ENCODE measurements at places on chromosomes 12 and 14.

GRCh38 chr12:63037746-63038712 is 103.1 kb upstream of the PPM1H start:
- no peak for DNase-seq

- no peak for DNase-seq
These were observed 201.2 kb downstream of the DPF3 start for GRCh38 chr14:72692696-72693095.

- DNase-seq: no peak
These were observed 9.9 kb downstream of the UBC start for GRCh38 chr12:124904306-124905098.

DNA sequence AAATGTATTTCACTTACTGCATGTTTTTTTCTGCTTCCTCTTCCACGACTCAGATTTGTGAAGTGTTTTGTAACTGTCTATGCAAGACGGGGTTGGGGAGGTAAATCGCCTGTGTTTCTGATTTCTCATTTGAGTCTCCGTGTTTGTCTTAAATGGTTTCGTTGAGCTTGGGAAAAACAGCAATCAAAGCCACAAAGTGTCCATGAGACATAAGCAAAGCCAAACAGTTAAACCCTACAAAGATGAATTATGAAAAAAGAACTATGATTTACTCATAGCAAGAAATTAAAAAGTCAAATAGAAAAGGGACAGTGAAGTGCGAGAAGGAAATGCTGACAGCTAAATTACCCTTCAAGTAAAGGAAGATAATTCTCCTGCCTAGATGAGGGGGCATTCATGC is 164.3 kb upstream of the TMPO start:
- no peak for DNase-seq

GRCh38 chr14:66237741-66238140 is 248.4 kb upstream of the CCDC196 start:
- DNase-seq: no peak

- DNase-seq: no peak
These were observed 1.1 kb downstream of the BCAT1 start for GRCh38 chr12:24947541-24948419.

DNA sequence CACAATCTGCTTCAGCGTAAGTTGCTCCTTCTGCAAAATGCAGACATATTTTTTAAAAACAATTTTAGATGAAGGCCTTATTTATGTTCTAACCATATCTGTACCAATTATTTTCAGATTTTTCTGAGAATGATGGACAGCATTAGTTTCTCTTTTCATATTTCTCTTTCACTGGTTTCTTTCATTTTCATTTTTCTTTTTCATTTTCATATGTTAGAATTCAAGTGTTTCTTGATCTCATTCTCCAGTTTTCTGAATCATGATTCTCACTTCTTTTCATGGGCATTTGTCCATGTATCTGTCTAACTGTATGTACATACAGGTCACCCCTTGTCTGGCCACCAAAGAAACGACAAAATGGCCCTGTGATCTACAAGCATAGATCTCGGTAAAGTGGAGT is 346.6 kb downstream of the NAV3 start:
- no peak for DNase-seq

- DNase-seq: no peak
These were observed 54.2 kb downstream of the CKAP4 start for GRCh38 chr12:106193394-106194215.

DNA sequence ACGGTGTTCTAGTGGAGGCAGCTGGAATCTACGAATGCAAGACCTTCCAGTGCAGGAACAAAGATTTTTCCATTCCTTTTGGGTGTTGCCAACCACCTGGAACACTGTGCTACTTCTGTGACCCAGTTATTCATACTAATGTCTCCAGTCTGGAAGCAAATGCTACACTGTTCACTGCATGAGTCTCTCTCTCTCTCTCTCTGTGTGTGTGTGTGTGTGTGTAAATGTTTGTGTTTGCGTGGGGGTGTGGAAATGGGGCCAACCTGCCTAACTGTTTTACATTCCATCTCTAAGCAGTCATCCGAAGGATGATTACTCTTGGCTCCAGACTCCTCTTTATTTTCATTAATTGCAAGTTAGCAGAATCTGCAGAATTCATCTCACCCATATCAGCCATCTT is 29.9 kb upstream of the YBX3 start:
- no peak for DNase-seq

- no peak for DNase-seq
These were observed 17.0 kb downstream of the FGD6 start for GRCh38 chr12:95200128-95200894.

DNA sequence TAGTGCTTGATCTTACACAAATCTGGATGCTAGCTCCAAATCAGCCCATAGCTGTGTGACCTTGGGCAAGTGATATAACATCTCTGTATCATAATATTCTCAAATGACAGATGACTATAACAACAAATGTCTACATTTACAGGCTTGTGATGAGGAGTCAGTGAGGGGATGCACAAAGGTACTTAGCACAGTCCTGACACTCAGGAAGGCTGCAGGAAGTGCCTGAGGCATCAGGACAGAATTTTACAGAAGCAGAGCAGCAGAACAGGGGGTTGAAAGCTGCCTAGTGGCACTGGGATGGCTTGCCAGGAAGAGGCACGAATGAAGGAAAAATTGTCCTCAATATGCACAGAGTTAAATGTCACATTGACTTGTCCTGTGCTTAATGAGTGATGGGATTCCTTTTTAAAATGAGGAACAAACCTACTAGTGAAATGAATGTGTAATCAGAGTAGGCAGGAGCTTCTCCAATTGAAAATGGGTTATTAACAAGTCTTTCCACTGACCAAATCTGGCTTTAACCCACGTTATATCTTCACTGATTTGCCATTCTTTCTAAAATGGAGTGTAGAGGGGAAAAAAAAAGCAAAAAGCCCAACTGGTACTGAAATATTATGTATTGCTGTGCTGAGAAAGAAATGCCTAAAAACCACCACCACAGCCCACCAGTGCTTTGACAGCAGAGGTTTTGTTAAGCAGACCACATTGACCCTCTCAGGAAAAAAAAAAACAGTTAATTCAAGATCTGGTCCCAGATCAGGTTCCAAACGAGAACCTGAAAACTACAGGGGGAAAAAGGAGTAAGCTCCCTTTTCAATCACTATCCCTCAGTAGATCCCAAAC is 11.6 kb downstream of the BTG1 start:
- no peak for DNase-seq

DNA sequence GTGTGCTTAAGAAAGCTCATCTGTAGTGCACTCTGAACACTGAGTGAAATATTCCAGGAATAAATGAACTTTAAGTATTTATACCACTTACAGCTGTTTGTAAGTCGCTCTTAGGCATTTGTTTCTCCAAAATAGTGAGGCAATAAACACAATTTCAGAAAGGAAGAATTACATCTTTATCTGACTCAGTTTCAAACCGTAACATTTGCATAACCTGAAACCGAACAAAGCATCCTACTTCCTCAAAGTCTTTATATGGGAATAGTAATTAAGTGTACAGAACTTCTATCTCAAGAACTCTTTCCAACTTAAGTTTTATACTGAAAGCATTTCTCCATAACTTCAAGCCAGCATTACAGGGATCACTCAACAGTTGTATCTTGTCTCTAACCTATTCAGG is 58.4 kb downstream of the SOX5 start:
- no peak for DNase-seq

DNA sequence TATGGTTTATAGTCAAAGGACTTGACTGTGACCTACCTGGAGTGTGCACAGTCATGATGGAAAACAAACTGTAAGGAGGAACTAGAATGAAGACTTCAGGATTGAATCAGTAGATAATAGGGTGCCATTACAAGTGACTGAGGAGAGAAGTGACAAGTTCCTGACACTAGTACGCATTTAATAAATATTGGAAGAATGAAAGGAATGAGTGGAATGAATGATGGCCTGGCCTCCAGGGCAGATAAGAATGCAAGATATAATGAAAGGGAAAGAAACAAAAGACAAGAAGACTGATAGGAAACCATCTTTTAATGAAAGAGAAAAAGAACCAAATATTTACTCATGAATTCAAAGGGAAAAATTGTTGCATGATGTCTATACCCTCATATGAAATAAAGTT is 44.7 kb upstream of the NEDD1 start:
- no peak for DNase-seq

DNA sequence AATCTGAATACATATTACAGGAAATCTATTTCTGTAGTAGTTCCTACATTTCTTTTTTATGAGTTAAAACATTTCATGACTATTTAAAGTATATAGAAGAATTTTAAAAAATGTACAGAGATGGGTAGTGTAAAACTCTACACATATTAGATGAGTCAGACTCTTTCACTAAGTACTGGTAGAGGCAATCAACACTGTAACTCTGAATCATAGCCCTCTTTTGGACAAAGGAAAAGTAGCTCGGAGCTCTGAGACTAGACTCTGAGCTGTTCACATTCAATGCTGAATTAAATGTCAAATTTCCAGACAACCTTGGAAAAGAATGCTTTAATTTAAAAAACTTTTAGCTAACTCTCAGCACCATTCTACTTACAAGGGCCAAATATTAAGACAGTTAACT is 3.4 kb downstream of the PTCSC3 start:
- no peak for DNase-seq

- no peak for DNase-seq
These were observed 125.4 kb downstream of the SYT10 start for GRCh38 chr12:33314223-33314622.

GRCh38 chr14:91891721-91892220 is 24.4 kb upstream of the TC2N start:
- no peak for DNase-seq

DNA sequence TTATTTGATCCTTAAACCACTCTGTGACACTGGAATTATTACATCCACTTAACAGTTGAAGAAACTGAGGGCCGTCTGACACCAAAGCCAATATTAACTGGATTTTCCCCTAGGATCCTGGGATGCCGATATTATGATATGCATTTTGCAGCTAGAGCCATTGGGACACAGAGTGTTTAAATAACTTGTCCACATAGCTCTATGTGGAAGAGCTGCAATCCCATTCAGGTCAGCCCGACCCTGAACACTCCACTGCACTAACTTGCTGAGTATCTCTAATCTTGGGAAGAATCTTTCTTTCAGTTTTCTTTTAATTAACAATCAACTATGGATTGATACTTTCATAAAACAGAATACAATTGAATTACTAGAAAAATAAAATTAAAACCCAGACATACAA is 37.9 kb downstream of the RMST start:
- no peak for DNase-seq

- no peak for DNase-seq
These were observed 58.2 kb upstream of the CORO1C start for GRCh38 chr12:108789546-108789945.

GRCh38 chr14:70067810-70068209 is 120.9 kb downstream of the SLC8A3 start:
- no peak for DNase-seq

DNA sequence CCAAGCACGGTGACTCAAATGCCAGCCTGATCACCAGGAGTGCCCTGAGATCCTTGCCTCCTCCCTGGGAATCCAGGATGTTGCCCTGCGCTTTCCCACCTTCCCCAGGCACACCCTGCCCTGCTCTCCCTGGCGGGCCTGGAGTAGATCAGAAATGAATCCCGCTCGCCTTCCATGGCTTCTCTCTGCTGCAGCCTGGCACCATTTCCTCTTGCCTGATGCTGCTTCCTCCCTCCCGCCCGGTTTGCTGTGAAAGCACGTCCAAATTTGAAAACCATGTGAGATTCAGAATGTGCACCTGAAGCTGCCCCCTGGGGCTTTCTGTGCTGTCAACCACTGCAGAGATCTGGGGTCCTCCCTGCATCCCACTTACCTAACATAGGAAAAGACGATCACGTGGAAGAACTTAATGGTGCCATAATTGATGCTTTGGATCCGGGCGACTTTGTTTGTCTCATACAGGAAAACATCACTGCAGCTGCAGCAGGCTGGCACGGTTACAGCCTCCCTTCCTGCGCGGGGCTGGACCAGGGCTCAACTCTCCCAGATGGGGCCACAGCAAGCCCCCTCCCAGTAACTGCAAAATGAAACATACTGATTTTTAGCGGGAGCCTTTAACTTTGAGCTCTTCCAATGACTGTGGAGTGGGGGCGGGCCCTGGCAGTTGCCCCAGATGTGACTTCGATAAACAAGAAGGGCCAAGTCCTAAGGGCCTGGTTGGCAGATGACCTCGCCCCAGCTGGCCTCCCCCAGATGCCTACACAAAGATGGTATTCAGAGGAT is 24.9 kb upstream of the C12orf76 start:
- no peak for DNase-seq

- no peak for DNase-seq
These were observed 52.5 kb downstream of the DUSP16 start for GRCh38 chr12:12510141-12510540.

DNA sequence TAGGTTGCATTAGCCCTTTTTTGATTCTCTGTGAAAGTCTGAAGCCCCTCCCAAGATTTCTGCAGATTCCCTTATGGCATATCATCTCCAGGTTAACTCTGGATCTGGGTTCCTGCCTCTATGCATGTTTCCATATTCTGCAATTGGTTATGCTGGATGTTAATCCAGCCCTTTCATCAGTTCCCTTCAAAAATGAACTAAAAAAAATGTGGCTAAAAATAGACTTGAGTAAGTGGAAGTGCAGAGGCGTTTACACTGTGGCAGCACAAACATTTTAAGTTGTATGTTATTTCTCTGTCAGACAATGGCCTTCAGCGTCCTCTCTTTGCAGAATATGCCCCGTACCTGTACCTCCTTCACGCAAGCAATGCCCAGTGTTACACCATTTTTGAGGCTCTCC is 11.4 kb downstream of the MGST1 start:
- no peak for DNase-seq

- DNase-seq: no peak
These were observed 45.0 kb downstream of the LRTM2 start for GRCh38 chr12:1865284-1865866.

DNA sequence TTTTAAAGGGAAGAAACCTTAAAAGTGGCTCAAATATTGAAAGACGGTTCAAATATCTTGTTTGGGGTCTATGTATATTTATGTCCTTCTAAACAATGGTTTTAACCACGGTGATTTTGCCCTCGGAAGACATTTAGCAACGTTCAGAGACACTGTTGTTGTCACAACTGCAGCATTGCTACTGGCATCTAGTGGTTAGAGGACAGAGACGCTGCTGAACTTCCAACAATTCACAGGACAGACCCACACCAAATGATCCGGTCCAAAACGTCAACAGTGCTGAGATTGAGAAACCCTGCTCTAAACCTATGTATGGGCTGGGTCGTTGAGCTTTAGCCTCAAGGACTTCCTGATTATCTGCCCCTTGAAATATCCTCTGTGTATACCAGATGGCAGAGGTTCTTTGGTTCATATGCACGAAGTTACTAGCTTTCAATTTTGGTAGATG is 1.7 kb downstream of the ANGEL1 start:
- DNase-seq: no peak

- DNase-seq: no peak
These were observed 243.5 kb upstream of the CAND1 start for GRCh38 chr12:67025543-67026114.

DNA sequence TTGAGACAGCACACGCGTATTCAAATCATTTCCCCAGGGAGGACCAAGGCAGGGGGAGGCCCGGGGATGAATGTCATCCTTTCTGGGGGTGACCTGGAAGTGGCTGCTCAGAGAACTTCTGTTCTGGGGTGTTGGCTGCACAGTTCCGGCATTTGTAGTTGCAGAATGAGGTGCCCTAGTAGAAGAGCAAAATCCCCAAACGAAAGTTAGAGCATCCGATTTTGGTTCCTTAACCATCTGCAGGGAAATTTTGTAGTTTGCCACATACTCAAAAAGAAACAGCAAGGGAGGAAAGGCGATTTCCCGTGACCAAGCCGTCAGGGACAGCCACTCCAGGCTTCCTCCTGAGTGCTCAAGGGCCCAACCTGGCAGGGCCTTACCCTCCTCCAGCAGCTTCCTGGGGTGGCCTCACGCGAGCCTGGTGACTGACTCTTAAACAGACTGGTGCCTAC is 13.0 kb upstream of the TRAF3 start:
- DNase-seq: no peak

GRCh38 chr14:72801381-72801812 is 92.5 kb downstream of the DPF3 start:
- DNase-seq: no peak
